ENCODE measurements at places on chromosomes 3 and 15.

- no peak for DNase-seq
These were observed 129.1 kb upstream of the UMPS start for GRCh38 chr3:124601190-124601589.

DNA sequence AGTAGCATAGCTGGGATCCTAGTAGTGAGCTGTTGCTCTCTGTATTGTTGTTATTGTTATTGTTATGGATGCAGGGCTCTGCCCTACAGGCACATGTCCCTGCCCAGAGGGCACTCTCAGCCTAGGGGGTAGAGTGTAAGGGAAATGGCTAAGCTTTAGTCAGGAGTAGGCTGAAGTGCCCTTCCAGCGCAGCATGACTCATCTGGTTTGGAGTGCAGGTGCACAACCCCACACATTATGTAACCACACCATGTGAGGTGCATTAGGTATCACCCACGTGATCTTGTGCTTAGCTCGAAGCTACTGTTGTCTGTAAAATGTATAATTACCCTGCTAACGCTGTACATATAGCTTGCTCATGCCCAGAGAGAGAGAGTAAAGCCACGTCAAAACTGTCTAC lies 48.3 kb upstream of the TIPARP start:
- DNase-seq: no peak

GRCh38 chr3:123021996-123022510 lies 5.5 kb downstream of the SEMA5B start:
- DNase-seq: no peak

- DNase-seq: no peak
These were observed 8.0 kb downstream of the A4GNT start for GRCh38 chr3:138124188-138124587.

DNA sequence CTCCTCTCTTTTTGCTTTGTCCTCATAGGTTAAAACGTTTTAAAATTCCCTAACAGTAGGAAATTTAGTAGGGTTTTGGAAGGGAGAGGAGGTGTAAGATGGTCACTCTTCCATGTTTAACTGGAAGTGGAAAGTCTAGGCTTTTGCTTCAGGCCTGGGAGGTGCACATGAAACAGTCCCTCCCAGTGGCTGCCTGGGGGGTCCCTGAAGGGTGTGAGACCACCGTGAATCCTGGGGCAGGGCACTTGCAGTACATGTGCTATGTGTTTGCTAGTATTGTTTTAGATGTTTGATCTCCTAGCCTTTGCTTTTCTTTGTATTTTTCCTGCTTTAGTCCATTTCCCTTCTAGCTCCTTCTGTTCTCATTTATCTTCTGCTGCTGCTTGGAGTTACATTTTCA lies 178.5 kb downstream of the THSD4 start:
- no peak for DNase-seq

DNA sequence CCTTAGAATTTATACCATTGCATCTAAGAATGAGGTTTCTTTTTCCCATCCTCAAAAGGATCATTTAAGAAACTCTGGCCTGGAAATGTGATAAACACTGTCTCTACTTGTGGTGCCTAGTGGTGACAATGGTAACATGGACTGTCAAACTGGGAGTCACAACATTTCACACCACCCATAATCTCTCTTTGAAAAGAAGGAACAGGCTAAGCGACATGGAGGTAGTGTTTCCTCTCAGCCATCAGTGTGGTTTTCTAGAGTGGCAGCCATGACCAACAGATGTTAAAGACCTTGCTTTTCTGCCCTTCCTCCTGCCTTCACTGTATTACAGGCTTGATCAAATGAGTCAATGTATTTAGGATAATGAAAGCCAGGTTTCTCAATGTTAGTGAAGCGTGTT lies 283.1 kb upstream of the STAC start:
- no peak for DNase-seq

GRCh38 chr3:184977796-184978195 lies 165.8 kb downstream of the VPS8 start:
- DNase-seq: no peak

- no peak for DNase-seq
These were observed 248.1 kb upstream of the STAC start for GRCh38 chr3:36132214-36132613.

GRCh38 chr15:66938114-66938830 lies 127.1 kb upstream of the SMAD3 start:
- no peak for DNase-seq

- DNase-seq: no peak
These were observed 464.4 kb downstream of the FOXP1 start for GRCh38 chr3:71119171-71119570.

DNA sequence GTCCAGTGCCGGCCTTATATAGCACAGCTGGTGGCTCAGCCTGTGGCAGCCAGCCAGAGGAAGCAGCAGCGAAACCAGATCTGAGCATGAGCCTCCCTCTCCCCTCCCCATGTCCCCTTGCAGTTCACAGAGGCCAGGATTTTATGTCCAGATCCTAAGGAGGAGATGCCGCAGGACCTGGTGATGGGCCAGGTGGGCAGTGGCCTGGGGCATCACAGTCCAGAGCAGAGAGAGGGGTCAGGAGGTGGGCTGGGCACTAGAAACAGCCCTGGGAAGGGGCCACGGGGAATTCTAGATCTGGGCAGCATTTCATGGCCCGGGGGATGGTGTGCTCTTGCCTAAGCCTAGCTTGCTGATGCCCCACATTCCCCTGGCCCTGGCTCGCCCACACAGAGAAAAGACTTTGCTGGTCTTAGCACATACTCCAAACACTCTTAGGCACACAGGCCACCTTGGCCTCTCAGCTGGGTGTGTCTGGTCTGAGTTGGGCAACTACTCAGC lies 259 bp upstream of the CILP start:
- no peak for DNase-seq

- no peak for DNase-seq
These were observed 4.8 kb downstream of the UBE2E1 start for GRCh38 chr3:23810343-23811184.

- DNase-seq: no peak
These were observed 3.5 kb upstream of the SHISA5 start for GRCh38 chr3:48507256-48508061.

- DNase-seq: no peak
These were observed 1.4 kb downstream of the CEMIP start for GRCh38 chr15:80780416-80781221.

DNA sequence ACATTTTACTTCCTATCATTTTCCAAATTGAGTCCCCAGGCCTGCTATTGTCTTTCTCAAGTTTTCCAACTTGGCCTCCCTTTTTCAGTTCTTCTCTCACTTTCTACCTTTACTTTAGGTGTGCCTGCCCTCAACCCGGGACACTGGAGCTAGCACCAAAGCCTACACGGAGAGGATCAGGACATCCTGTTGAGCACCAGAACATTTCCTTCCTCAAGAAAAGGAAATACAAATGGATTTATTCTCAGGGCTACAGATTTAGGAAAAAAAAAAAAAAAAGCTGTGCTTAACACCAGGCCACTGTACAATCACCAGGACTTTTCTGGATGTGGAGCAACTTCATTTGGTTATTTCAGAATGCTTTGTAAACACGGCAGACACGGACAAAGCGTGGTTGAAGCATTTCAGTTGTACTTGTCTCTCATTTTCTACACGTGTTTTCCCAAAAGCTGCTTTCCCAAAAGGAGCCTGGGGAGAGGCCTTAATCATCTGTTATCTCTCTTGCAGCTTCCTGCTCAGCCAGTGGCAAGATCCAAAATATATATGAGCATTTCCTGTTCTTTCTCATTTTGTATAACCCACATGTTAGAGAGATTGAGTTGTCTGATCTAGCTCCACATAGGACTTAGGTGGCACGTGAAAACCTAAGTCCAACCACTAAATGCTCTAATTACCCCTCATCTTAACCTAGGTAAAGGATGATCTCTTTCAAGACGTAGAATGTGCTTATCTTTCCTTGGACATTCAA lies 15.5 kb upstream of the ATP1B3 start:
- no peak for DNase-seq

DNA sequence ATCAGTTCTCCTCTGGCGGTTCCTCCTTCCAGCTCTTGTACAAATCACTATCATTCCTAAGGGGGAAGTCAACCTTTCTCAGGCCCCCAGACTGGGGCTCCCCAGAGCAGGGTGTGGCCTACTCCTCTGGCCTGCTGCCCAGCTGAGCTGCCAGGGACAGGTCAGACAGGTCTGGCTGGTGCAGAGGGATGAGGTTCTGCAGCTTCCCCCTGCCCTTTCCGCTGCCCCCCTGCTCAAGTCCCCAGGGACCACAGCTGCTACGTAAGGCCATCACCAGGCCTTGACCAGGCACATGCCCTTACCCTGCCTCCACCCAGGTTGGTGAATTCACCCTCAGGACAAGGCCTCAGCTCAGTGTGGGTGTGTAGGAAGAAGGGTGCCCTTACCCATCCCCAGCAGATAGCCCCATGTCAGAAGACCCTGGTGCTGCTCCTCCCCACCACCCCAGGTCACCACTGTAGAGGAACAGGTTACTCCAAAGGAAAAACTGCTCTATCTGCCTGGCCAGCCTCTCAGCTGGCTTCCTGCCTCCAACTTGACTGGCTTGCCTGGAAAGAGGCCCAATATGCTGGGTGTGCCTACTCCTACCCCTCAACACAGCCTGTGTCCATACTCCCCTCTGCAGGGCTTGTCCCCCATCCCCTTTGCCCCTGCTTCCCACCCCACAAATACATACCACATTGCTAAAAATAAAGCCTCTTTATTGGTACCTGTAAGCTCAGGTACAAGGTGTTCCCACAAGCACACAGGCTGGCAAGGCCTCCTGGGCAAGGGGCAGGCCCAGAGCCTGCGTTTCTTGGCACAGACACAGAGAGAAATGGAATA lies 12.0 kb downstream of the CSRNP1 start:
- DNase-seq: no peak

- DNase-seq: no peak
These were observed 14.9 kb downstream of the C3orf33 start for GRCh38 chr3:155791190-155791589.

DNA sequence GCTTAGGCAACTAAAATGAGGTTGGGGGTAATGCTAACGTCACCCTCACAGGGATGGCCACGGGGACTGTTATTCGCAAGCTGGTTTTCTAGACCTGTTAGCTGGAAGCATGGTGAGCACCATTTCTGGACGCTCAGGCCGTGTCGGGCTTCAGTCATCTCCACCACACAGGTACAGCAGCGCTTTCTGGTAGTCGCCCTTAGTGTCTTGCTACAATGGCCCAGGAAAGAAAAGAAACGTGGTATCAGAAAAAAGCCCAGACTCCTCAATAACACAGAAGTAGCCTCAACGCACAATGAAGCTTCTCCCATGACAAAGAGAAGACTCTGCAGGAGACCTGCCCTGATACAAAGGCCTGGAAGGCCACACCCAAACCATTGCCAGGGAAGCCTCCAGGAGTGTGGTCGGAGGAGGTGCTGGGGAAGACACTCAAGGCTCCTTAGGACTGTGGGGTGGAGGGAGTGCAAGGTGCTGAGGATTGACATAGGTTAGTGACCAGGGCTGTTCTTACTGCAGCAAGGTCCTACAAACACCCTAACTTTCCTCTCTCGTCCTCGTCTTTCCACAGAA lies 50.2 kb downstream of the ANXA2 start:
- no peak for DNase-seq

- DNase-seq: no peak
These were observed 14.0 kb downstream of the CHCHD4 start for GRCh38 chr3:14110699-14111098.

GRCh38 chr15:84400017-84400740 lies 164.6 kb downstream of the GOLGA6L4 start:
- no peak for DNase-seq

GRCh38 chr15:53513431-53513830 lies 246.0 kb downstream of the WDR72 start:
- no peak for DNase-seq

- DNase-seq: no peak
These were observed 52.6 kb downstream of the ARNT2 start for GRCh38 chr15:80456517-80457492.

- no peak for DNase-seq
These were observed 9.8 kb downstream of the SLC6A1 start for GRCh38 chr3:11002371-11002807.

DNA sequence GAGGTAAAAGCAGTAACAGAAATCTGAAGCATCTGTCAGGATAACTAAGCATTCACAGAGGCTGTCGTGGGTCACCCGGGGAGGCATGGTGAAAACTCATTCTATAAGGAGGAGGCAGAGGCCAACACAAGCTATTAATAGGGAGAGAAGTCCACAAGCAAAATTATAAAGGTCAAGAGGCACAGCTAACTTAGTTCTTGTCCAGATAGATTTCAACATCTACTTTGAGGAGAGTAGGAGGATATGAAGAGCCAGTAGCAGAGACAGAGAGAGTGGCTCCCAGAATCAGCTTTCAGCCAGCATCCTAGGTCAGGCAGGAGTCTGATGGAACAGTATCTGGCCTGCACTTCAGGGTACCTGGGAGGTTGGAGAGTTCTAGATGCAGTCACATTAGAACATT lies 95.3 kb downstream of the STAC start:
- DNase-seq: no peak

DNA sequence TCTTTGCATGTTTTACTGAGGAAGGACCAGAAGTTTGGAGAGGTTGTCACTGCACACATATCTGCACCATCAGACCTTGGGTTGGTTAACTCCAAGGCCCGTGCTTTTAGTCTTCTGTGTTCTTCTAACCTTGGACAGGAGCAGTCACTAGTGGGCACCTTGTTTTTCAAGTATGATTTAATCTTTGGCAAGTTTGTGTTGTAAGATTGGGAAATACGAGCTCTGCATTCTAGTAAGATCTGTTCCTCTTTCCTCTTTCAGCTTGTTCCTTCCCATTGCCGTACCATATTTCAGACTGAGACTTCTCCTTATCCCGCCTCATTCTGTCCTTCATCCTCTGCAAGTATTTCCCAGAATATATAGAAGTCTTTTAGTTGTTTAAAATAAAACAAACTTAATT lies 5.1 kb downstream of the TMOD2 start:
- no peak for DNase-seq

- DNase-seq: no peak
These were observed 95.6 kb downstream of the FBLN2 start for GRCh38 chr3:13644341-13645117.

GRCh38 chr3:38649500-38650247 lies at the start of gene SCN5A:
Gene SCN5A (minus strand): TSS chr3:38649687. CDS start chr3:38633307, 16,380 bp downstream.
- DNase-seq: no peak

DNA sequence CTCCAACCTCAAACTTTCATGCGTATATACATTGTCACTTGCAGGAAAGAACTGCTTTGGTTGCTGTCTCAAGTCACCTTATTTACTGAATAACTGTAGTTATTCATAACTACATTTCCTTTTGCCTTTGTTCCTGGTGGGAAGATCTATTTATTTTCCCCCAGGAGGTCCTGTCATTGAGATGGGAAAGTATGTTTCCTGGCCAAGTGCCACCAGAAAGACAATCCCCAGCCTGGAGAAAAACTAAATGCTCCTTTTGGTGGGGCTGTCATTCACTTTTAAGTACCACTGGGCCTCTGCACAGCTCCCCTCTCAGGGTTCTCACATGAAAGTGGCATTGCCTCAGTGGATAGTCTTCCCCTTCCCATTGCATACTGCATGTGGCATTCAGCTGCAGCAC lies 59.8 kb downstream of the LRRC3B start:
- DNase-seq: no peak

- DNase-seq: no peak
These were observed 25.4 kb downstream of the LINGO1 start for GRCh38 chr15:77607111-77607893.

- DNase-seq: no peak
These were observed 14.4 kb downstream of the FBLN2 start for GRCh38 chr3:13563321-13563720.
